ENCODE measurements at places on chromosomes 16 and 17. TPM values are rescaled to one million over a fixed set of nuclear protein-coding genes. Genes with fewer than 3 reads are reported as not detected.

GRCh38 chr17:31673076-31673475 is 186.0 kb downstream of the COPRS start:
- no peak for DNase-seq

- no peak for DNase-seq
These were observed 69.8 kb downstream of the TMEM100 start for GRCh38 chr17:55652825-55653224.

DNA sequence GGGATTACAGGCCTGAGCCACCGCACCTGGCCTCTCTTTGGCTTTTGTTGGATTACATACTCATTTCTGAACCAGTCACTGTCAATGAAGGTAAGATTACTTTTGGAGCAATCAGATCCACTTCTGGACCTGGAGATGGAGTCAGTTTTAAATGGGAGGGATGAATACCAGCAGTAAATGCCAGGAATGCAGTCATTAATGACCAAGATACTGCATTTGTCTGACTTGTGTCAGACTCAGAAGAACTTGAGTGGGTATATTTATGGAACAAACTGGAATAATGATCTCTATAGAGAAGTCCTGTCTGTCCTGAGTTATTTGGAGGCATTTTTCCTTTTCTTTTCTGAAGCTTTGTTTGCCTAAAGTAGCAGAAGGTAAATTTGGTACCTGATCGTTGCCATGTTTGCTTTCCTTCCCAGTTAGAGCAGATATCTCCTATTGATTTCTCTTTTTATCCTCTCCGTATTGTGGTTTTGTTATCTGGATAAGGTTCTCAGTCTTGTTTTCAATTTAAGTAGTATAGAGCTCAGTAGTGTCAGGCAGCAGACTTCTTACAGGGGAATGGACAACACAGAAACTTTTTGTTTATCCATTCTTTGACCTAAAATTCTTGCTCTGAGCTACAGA is 10.7 kb downstream of the NLK start:
- DNase-seq = peak; percentile 38

DNA sequence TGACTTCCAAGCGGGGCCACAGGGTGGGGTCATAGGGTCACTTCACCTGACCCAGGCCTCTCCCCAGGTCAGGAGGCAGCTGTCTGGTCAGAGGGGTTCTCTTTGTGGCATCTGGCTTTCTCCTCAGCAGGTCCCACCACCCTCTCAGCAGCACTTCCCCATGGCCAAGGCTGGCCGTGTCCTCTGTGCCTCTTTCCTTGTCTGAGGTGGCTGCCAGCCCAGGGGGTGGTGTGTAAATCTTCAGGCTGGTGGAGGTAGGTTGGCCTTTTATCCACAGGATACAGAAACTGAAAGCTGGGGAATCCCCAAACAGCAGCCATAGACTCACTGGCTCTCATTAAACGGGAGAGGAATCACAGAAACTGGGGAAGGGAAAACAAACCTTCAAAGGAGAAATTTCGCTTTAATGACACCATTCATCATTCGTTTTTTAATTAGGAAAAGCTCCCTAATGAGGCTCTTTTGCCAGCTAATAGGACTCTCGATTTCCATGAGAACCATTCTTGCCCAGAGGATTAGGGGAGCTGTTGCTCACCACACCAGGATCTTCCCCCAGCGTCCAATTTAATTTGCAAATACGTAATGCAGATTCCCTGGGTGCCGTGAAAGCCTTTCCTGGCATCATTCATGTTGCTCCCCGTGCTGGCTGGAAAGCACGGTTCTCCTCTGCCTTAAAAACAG is 18.0 kb downstream of the C17orf75 start:
- DNase-seq = peak; percentile 62

- no peak for DNase-seq
These were observed 12.4 kb downstream of the PITPNM3 start for GRCh38 chr17:6544011-6544370.

GRCh38 chr16:59463776-59464175 is 729.7 kb upstream of the GOT2 start:
- no peak for DNase-seq

DNA sequence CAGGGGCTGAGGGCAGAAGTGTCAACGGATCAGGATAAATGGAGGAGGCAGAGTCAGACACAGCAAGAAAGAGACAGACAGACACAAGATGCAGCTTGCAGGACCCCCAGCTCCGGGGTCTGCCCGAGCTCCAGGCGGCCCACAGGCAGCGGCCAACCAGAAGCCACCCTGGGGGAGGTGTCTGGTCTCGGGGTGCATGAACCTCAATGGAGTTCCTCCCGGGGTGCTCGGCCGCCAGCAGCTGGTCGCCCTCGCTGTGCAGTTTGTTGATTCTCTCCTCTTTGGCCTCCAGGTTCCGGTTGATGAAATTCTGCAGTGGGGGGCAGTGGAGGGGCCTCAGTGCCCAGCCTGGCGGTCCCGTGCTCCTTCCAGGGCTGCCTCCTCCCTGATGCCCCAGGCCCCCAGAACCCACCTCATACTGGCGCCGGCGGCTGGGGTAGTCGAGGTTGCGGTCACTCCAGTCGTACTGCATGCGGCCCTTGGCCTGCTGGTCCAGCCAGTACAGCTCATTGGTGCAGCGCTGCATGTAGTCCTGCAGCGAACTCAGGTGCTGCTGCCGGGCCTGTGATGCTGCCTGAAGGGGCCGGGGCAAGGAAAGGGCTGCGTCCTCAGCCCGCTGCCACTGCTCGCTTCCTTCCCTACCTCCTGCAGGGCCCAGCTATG is 38.0 kb downstream of the PPL start:
- DNase-seq = no peak

DNA sequence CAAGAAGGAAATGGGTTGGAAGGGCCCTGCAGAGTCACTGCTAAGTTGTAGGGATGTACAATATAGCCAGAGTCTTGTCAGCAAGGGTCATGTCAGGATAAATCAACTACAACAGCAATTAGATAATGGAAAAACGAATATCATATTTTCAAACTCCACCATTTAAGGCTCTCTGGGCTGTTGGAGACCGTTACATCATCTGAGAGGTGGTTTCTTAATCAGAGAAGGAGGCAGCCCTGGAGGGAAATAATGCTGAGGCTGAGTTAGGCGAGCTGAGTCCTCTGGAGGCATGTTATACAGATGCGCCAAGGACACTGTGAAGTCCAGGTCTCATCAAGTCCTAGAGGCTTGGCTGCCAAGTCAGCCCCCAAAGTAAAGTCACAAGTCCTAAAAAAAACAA is 30.3 kb downstream of the LYRM9 start:
- no peak for DNase-seq

The CLDN6 gene
- 0.70 TPM for total RNA-seq

The C1QL1 gene
- 0.45 TPM for total RNA-seq

The RPS15A gene
- total RNA-seq = 2,534 TPM
